ENCODE measurements at places on chromosomes 16 and 17.

- DNase-seq = no peak
These were observed 939 bp upstream of the WDR90 start for GRCh38 chr16:648071-648780.

DNA sequence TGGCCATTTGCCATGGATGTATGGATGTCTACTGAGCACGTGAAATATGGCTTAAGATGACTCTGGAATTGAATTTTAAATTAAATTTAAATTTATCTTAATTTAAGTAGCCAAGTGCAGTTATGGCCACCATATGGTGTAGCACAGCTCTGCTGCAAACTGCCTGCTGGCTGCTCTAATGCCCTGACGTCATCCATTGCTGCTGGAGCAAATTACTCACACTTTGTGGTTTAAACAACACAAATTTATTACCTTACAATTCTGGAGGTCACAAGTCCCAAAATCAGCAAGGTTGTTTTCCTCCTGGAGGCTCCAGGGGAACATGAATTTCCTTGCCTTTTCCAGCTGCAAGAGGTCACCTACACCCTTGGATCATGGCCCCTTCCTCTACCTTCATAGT, 679.3 kb upstream of the EEF2KMT start:
- DNase-seq = no peak

DNA sequence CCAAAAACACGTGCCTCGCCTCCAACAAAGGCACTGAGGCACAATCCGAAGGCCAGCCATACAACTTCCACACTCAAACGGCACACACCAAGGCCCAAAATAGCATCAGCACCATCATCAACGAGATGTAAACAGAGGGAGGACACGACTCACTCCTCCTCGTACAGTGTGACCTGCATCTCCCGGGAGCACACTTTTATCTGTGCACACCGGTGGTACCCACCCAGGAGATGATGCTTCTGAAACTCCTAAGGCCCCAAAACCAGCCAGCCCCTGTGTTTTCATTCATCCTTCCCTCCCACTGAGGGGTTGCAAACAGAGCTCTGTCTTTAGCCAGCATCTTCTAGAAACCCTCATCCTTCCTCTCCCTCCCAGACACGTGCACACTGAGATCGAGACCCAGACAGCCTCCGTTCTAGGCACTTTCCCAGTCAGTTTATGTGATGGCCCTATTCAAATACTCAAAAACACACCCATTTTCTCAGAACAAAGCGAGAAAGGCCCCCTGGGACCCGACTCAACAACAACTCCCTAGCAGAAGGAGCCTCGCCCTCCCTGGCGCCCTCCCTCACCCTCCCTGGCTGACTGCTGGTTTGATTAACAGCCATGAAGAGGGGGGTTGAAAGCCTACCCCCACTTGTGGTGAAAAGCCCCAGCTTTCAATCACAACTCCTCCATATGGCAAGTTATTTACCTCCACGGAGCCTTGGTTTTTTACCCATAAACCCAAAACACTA, 76.3 kb downstream of the GAS7 start:
- no peak for DNase-seq

- DNase-seq = no peak
These were observed 44.3 kb upstream of the PLCG2 start for GRCh38 chr16:81734632-81735434.

DNA sequence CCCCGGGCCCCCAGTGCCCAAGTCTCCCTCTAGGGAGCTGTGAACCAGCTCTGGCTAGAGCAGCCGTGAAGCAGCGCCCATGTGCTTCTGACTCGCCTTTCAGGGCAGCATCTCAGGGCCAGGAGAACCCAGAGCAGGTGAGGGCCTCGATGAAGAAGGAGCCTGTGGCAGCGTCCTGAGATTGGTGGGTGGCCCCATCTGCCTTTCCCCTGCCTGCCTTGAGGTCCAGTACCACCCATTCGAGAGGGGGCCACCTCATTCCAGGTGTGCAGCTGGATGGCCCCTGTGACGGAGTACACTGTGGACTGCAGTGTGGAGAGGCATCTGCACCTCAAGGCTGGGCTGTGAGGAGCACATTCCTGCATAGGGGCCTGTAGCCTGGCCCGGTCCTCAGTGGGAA, 167.3 kb upstream of the ZNF267 start:
- DNase-seq = no peak

DNA sequence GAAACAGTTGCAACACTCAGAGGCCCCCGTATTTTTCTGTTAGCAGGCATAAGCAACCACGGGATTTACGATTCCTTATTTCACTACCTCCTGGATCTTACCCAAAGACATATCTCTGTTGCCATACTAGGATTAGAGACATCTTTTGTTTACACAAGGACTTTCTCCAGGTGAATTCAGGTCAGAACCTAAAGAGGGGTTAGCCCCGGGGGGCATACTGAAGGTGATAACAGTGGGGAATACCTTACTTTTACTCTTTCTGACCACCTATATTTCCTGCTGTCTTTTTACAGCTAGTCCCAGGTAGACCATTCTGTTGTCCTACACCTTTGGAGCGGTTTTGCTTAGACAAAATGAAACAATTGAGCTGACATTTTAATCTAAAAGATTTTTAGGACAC, 27.9 kb upstream of the CDH8 start:
- no peak for DNase-seq

GRCh38 chr16:2121853-2122252, 13.8 kb downstream of the PKD1 start:
- DNase-seq = no peak

- no peak for DNase-seq
These were observed 10.2 kb downstream of the CDR2 start for GRCh38 chr16:22364241-22364640.

DNA sequence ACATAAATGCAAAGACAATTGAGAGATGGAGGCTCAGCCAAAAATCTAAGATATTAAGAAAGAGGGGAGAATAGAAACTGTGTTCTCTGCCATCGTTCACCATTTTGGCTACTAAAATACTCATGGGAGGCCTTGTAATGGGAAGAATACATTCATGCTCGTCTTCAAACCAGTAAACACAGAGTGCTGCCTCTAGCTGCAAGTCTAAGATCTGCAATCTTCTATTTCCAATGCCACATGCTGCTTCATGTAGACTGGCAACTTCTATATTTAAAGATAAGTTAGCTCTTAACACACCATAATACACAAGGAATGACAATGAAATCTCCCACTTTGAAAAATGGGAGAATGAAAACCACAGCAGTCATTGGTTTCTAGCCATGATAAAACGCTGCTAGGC, 387.3 kb downstream of the HS3ST3B1 start:
- DNase-seq = no peak

- no peak for DNase-seq
These were observed 124.0 kb downstream of the HIC1 start for GRCh38 chr17:2178798-2179501.

DNA sequence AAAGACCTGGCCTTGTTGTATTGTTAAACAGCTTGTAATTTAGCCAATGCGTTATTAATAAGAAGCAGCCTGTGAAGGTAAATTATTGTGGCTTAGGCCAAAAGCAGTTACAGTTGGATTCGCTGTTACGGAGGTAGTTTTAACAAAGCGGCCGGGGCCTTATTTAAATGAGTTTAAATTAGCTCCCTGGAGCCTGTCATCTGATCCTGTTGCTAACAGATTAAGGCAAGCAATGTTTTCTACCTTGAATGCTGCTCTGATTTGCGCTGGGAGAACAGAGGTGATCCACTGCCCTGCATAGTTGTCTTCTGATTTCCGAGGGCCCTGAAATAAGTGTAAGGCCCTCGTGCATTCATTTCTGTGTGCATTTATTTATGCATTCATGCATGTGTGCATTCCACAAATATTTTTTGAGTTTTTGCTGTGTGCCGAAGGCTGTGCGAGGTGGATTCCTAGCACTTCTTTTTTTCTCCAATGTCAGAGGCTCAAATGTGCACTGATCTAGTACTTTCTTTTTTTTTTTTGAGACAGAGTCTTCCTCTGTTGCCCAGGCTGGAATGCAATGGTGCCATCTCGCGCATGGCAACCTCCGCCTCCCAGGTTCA, 10.9 kb downstream of the SEC14L5 start:
- DNase-seq = no peak

DNA sequence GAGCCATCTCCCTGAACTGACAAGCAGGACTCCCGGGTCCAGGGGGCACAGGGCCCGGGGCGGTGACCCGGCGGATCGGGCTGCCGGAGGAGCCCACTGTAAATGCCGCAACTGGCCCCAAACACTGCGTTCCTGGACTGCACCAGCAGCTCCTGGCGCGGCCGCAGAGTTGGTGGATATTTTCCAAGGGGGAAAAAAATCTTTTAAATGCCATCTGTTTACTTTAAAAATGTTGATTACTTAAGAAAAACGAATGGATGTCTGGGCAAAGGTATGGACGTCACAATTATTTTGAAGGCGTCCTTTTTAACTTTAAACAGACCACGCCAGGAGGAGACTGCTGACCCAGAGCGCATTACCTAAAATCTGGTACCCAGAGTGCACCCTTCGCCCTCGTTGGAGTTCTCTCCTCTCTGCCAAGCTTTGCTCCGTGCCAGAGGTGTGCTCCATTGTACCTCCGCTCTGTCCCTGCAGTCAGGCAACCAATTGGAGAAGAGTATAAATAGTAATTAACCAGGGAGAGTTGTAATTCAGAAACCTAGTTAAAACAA, 3.4 kb downstream of the HS3ST3B1 start:
- no peak for DNase-seq

DNA sequence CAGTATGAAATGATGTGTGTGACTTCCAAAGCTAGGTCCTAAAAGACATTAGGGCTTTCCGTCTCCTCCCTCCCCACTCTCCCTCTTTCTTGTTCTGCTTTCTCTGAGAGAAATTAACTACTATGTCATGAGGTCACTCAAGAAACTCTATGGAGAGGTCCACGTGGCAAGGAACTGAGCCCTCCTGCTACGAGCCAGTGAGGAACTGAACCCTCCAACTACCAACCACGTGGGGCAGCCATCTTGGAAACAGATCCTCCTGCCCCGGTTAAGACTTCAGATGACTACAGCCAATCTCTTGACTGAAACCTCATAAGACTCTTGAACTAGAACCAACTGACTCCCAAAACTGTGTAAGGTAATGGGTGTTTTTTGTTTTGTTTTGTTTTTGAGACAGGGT, 4.2 kb upstream of the ALOX15 start:
- DNase-seq = no peak

DNA sequence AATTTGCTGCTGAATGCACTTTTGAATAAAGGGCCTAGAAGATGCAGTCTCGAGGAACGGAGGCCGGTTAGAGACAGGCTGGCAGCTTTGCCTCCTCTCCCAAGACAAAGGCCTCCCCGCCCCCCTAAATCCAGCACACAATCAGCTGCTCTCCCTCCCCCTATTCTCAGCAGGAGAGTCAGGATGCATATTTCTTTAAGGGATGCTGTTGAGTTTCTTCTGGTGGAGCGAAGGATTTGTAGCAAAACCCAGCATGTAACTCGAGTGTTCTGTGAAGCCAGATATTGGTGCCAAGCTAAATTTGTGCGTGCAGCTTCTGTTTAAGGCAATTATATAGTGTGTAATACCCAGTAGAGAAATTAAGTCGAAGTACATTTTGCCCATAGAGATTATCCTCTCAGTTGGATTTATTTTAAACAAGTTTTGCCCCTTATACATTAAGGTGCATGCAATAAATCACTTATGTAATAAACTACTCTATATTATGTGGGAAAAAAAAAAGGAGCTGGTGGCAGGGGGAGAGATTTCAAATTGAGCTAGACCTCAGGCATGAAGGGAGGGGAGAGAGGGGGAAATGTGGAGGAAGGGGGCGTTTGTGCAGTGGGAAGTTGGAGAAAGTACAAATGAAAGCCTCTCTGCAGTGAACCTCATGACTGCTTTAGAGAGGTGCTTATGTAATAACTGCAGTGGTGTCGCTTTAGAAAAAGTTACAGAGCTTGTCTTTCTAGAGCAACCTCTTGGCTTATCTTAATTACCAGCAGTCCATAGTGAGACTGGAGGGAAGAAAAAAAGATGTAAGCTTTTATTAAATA, 599.2 kb downstream of the MAF start:
- no peak for DNase-seq

- DNase-seq = peak; percentile 77
These were observed 135.4 kb upstream of the CHMP6 start for GRCh38 chr17:80855948-80856862.

GRCh38 chr16:1770328-1771187, 785 bp downstream of the NME3 start:
- peak; percentile 26 for DNase-seq

DNA sequence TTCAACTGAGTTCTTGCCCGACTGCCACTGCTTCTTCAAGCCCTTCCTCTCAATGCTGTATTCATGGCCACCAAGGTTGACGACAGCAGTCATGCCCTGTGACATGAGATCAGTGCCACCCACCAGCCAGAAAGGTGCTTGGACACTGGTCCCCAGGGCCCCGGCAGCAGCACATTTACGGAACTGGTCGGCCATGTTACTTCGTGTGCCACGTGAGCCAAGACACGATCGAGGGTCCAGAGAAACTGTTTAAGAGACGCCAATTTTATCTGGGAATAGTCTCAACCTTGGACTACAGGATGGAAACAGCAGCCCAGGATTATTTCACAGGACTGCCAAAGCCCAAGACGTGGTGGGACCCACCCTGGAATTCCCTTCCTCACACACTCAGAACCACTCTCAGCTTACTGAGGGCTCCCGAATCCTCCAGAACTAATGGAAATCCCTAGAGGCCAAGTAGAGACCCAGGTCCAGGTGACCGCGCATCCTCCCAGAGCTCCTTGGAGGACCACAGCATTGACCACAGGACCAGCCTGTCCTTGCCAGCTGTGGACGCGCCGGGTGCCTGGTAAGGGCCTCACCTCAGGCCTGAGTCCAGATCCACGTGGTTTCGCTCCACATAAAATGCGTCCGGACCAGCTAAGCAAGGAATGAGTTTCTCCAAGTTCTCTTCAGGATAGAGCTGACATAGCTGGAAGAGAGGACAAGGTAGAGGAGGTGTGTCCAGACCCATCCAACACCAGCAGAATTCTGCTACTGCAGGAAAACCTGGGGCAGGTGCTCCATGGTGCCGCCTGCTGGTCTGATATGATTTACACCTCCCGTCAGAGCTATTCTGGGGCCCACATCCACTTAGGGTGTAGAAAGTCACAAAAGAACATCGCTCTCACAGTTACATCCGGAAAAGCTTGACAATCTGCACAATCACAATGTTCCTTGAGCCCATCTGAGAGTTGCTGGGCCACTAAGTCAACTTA, 28.2 kb downstream of the MAP1LC3B start:
- no peak for DNase-seq

GRCh38 chr17:78959803-78960202, 19.9 kb downstream of the LGALS3BP start:
- no peak for DNase-seq

- DNase-seq = no peak
These were observed 393 bp downstream of the ANKRD11 start for GRCh38 chr16:89489898-89490438.

DNA sequence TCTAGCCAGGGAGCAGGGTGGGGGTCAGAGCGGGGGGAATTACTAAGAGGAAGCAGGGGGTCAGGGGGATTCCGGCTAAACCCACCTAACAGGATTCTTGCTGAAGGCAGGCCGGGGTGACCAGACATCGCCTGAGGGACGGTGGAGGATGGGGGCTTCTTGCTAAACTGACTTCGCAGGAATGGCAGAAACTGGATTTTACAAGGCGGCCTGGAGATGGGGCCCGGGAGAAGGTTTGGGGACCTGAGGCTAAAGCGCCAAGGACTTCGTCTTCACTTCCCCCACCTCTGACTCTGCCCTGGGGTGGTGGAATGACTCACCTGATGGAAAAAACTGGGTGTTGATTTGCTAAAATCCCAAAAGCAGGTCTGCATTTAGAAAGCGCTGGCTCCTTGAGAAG, 23.5 kb downstream of the LGALS3BP start:
- DNase-seq = no peak

GRCh38 chr17:44587339-44587738, 30.1 kb downstream of the FZD2 start:
- no peak for DNase-seq
